Upper lobe of right lung (tissue), 1 donor: ENCODE measurements at places on chromosomes 5 and 9. TPM values are rescaled to one million over a fixed set of nuclear protein-coding genes. Genes with fewer than 3 reads are reported as not detected.

DNA sequence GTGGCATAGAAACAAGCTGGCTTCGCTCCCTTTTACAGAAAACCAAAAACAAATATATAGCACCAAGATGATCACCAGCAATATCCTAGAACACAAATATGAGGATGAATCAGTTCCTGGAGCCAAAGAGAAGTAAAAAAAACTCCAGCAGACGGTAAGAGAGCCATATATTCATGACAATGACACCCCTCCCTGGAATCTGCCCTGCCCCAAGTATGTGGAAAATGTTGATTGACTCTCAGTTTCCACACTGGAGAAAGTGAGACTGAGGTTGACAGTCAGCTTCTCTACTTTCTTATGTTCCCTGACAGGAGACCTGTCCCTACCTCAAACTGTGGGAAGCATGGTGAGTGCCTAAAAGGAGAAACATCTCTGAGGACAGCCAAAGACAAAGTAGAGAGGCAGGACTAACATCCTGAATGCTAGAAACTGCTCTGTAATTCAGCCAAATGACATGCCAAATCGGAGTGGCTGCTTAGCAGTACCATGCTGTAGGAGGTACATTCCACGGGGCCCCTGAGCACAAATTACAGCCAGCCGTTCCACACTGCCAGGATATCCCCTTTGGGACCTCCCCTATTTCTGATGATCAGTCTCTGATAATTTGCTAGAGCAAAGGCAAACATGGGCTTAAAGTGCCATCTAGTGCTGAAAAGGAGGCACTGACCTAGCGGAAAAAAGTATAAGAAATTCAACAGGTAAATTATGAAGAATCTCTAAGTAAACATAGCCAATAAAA, 424.0 kb upstream of the RGMB start:
- no peak for DNase-seq

GRCh38 chr9:87445646-87446045, 52.0 kb upstream of the DAPK1 start:
- DNase-seq: no peak

GRCh38 chr5:37918424-37918823, 78.6 kb upstream of the GDNF start:
- no peak for DNase-seq

Gene HAVCR2
- 30.7 TPM for total RNA-seq

Gene LRRC14B
- not detected for total RNA-seq

Gene ZNF366
- 12.2 TPM for total RNA-seq

Gene SNX24
- 30.2 TPM for total RNA-seq
